ENCODE measurements at places on chromosomes 7 and 10.

DNA sequence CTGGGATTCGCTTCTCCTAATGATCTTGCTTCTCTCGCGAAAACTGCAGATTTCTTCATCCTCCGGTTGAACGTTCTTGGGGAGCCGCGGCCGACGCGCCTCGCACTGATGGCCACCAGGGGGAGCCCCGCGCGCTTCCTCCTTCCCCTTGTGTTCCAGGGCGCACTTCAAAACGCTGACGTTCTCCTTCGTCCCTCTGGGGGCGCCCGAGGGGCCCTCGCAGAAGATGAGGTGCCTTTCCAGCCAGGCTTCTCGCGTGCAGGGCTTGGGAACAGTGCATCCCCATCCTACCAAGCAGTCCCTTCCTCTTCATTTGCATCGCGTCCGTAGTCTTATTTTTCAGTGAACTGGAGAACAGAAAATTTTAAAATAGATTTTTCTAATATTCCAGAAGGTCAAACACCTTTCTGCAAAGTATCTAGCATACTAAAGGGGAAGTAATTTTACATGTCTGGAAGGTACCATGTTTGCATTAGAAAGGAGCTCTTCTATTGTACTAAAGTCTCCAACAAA, 22.5 kb downstream of the GSTO2 start:
- DNase-seq: peak; percentile 84

- no peak for DNase-seq
Measured at GRCh38 chr7:135427166-135427565, 82.7 kb downstream of the CNOT4 start.

DNA sequence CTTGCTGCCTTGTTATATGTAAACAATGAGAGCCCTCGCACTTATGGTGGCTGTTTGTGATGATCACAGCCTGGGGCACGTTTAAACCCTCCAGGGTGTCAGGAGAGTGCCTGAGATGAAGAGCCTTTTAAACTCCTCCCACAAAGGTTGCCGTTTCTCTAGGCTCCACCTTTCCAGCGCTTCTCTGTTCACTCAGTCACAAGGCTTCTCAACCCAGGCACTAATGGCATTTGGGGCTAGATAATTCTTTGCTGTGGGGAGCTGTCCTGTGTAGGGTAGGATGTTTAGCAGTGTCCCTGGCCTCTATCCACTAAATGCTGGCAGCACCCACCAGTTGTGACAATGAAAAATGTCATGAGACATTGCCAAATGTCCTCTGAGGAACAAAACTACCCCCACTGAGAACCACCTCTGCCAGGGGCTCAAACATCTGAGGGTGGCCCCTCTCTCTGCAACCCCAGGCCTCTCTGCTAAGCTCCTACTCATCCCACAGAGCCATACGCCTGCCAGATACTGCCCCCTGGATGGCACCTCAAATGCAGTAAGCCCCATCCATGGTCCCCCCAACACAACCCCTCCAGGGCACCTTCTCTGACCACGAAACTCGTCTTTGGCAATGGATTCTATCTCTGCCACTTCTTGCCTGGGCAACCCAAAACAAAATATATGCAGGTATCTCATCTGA, 144.3 kb upstream of the ZMIZ1 start:
- DNase-seq: no peak

- no peak for DNase-seq
Measured at GRCh38 chr7:39745320-39745719, 121.9 kb downstream of the RALA start.

DNA sequence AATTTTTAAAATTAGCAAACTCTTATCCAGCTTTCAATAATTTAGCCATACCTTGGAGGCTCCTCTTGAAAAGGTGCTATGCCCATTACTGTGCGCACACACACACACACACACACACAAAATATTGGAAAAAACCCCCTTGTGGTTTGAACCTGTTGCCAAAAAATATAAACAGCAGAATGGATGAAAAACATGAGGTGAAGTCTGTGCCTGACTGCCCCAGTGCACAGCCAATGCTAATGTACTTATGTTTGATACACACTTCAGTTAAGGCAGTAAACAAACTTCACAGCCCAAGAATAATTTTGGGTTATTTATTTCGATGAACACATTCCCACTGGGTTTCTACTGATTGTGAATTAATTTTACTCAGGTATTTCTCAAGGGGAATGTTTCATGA, 113.2 kb upstream of the SEM1 start:
- DNase-seq: no peak

All from stimulated activated CD8-positive, alpha-beta memory T cell treated with anti-CD3 and anti-CD28 coated beads, Interleukin-15, amount 100 ng/mL, for 24 hours (primary cell).